Epithelial cell of prostate (primary cell): ENCODE measurements at places on chromosomes 16 and 17.

DNA sequence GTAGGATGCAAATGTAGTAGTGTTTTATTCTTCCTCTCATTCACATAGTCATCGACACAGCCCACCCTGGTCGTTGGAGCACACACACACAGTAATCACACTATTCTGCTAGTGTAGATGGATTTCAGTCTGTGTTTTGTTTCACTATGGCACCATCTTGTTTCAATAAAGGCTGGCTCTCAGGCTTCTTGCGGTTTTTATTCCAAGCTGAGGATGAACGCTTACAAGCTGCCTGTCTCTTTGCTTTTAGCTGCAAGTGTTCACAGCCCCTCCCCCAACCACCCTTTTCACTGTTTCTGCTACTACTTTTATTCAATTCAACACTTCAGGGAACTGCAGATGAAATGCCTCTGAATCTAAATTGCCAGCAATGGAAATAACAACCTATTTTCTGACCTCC lies 140.9 kb upstream of the PMFBP1 start:
- no peak for DNase-seq

- DNase-seq = no peak
These were observed 83.0 kb upstream of the CDC42EP4 start for GRCh38 chr17:73394512-73395450.

GRCh38 chr16:57619133-57619605 lies 9.3 kb upstream of the ADGRG1 start:
- no peak for DNase-seq

GRCh38 chr16:68491576-68491950 lies 43.3 kb upstream of the SMPD3 start:
- no peak for DNase-seq

DNA sequence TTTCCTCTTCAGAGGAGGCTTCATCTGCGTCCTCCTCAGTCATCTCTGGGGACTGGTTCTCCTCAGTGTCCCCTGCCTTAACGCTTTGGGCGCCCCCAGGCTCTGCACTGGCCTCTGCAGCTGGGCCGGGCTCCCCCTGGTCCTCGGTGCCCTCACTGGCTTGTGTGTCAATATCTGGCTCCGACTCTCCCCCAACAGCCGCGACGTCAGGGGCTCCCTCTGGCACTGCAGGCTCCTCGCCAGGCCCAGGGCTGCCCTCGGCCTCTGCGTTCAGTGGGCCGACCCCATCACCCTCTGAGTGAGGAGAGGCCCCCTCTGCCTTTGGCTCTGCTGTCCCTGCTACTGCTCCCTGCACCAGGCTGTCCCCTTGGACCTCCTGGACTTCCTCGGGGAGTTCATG lies 34.7 kb downstream of the SRL start:
- DNase-seq = no peak

- DNase-seq = no peak
These were observed 40.6 kb upstream of the CACNG4 start for GRCh38 chr17:66923886-66924285.
